ENCODE measurements at places on chromosomes 1 and 21.

- no peak for DNase-seq
Observed at GRCh38 chr1:158011714-158012113, 18.3 kb downstream of the KIRREL1 start.

DNA sequence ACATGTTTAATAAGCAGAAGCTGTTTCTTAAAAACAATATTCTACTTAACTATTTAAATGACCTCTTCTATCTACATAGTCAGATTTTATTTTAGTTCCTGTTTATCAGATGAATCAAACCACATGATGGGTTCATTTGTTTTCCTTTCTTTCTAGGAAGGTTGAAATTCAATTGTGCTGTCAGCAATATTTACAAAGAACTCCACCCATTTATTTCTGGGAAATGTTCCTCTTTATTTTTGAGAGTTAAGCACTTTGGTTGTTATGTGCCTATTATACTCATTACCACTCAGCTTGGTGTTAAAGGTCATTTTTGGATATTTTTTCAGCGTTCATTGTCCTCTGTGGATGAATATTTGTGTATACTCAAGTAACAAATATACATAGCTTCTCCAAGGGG, 84.9 kb downstream of the C4BPA start:
- DNase-seq = no peak

DNA sequence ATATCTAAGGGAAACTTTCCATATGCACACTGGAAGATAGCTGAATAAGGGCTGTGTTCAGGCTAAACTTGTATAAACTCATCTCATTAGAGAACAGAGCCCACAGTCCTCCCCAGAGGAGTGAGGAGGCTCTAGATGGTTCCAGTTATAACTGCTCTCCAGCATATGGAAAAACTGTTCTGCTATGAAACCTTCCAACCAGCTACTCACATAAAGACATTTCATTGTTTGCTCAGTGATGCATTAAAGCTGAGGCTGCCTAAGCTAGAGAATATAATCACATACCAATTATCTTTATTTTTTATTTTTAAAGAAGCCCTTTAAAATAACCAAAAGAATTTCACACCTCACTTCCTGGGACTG, 13.3 kb downstream of the AHCYL1 start:
- no peak for DNase-seq

- no peak for DNase-seq
Observed at GRCh38 chr1:33241866-33242265, 14.4 kb upstream of the ZNF362 start.

DNA sequence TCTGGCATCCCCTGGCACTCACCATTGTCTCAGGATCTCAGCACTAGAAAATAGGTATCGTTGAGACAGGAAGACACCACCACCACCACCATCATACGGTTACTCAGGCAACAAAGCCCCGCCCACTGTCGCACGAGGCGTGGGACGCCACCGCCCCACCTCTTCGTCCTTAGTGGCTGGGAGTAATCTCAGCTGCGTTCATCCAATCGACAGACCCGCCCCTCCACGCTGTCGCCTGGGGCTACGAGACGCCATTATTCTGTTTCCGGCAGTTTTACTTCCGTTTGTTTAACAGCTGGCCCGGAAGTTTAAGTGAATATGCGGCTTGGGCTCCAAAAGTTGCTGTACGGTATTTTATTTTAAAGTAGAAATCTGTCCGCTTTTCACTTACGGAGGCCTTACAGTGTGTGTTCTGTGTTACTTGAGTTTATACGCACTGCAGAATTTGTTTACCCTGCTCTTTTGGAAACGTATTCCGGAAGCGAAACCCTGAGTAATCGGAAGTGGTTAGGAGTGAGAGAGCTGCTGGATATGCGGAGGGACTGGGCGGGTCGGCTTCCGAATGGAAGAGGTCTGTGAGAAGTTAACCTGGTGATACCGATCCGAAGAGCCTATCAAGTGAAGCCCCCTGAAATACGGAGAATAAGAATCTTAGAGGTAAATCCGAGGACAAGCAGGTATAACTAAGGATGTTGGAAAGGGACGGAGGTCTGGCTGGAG, at the start of the genes BLZF1 and NME7:
TSS of gene BLZF1 (plus strand) at position 510 of the 720 bp plus-strand sequence. CDS start 1,328 bp downstream, outside the sequence.
TSS of gene NME7 (minus strand) at position 112 of the 720 bp plus-strand sequence. CDS start at position 25, 87 bp downstream.
- peak; percentile 19 for DNase-seq

DNA sequence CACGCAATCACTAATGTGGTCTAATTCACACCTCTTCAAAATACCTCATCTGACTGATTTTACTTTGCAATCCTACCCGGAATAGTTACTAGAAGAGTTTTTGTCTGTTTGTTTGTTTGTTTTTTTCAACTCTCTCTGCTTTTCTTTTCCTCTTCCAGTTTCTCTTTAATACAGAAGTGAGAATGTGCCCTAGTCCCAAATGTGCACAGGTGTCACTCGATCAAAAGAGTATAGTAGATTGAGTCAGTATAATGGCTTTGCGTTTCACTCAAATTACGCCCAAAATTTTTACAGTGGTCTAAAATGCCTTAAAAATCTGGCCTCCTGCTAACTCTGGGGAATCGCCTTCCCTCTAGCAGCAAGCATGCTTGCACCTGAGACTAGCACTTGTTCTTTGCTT, 1536.8 kb downstream of the KCNT2 start:
- DNase-seq = no peak

GRCh38 chr1:27873671-27874384, 1.5 kb downstream of the THEMIS2 start:
- DNase-seq = no peak

GRCh38 chr21:28427394-28428022, 565.2 kb downstream of the LTN1 start:
- DNase-seq = no peak

DNA sequence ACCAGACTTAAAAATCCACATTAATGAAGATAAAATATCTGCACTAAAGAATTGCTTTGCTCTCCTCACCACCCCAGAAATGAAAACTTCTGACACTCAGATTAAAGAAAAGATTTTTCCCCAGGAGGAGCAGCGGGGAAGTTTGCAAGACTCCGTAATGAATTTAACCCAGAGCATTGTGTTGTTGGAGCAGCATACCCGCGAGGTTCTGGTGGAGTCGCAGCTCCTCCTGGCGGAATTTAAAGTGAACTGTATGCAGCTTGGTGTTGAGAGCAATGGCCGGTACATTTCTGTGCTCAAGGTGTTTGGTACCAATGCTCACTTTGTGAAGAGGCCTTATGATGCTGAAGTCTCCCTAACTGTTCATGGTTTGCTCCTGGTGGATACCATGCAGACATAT, 46.4 kb downstream of the VPS13D start:
- DNase-seq = peak; percentile 17

DNA sequence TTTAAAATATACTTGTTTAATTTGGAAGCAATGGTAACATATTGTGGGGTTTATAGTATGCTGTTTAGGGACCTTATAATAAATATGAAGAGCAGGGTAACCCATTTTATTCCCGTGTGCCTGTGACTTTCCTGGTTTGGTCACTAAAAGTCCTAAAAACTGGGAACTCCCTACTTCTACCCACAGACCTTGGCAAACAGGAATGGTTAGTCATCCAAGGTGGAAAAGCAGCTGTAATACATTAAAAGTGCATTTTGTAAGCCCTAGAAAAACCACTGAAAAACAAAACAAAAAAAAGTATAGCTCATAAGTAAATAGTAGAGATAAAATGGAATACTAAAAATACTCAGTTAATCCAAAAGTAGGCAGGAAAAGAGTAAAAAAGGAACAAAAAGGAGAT, 538.9 kb downstream of the LMO4 start:
- no peak for DNase-seq

DNA sequence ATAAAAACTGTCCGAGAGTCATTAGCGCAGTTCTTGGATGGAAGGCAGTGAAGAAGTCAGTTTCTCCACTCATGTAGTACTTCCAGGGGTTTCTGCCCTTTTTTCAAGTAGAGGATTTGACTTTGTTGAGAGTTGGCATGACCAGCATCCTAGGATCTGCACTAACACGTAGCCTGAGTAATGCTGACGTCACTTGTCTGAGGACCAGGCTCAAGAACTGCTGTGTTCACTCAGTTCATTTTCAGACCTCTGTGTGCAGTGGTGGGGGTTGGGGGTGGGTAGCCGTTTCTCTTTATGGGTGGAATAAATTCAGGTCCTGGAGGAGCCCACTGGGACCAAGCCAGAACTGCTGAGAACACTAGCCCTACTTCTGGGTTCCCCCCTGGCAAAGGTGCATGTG, 53.3 kb downstream of the MRPS6 start:
- no peak for DNase-seq

GRCh38 chr21:38416791-38417190, 81.5 kb downstream of the ERG start:
- no peak for DNase-seq

DNA sequence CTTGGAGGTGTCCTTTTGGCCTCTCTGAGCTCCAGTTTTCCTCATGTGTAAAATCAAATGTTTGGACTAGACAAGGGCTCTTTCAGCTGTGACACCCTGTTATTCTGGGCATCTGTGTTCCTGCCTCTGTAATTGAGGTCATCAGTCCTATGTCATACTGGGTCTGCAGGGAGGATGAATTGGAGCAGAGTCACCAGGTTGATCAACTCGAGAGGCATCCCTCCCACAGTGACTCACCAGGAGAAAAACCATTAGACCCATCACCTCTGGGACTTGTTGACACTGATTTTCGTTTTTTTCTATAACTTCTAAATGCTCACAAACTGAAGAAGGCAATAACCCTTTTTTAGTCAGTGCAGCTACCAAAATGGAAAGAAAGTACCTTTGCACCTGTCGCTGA, 82.2 kb downstream of the ST6GALNAC5 start:
- no peak for DNase-seq

DNA sequence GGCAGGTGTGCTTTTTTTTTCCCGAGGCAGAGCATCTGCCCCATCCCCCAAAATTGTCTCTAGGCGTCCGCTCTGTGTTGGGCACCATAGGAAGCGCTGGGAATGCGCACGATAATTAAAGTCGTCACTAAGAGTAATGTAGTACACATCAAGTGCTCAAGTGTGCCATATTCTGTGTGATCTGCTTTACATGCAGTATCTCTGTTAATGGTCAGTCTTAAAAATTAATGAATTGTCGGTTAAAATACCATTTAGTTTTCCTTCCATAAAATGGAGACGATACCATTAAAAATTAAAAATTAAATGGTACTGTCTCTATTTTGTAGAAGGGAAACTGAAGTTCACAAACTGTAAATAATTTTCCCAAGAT, 544 bp upstream of the CCT8 start:
- no peak for DNase-seq

DNA sequence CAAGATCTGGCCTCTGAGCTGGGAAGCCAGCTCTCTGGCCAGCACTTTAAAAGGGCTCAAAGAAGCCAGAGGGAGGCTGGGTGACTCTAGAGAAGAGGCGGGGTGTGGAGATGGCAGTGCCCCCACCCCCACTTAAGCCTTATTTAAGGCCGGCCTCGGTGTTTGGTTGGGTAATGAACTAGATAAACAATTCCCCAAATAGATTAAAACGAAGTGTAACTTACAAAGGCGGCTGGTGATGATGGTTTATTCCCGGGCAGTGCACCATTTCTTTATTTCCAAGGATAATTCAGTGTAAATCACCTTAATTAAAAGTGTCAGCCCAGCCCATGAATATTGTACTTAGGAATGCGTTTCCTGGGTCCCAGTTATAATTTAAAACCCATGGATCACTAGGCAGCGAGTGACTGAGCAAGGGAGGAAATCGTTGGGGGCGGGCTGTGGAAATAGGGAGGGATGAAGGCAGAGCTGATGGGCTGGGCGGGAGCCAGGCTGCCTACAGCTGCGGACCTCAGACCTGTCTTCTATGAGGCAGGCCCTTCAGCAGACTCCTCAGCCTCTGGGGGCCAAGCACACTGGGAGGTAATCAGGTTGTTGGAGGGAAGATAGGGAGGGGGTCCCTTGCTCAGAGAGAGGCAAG, 54.9 kb downstream of the TMEM53 start:
- no peak for DNase-seq

GRCh38 chr1:224183591-224184312, 712 bp downstream of the DEGS1 start:
- peak; percentile 48 for DNase-seq

DNA sequence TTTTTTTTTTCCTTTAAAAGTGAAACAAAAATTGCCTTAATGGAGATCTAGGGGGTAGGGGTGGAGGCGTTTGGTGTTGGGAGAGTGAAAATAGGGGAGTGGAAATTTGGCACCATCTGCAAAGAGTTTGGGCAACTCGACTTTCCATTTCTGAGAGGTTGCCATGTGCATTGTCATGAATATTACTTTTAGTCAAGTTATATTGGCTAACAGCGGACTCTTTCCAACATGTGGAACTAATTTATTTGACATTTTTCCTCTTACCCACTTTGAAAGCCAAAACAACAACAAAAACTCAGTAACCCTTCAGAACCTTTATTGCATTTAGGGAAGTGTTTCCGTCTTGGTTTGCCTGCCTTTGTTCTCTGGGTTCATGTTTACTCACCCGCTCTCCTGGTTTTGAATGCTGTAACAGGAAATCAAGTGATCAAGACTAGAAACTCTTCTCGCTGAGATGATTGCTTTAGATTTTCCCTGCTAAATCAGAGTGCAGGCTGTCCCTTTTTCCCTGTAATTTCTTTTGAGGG, 70.4 kb downstream of the CACHD1 start:
- DNase-seq = no peak

DNA sequence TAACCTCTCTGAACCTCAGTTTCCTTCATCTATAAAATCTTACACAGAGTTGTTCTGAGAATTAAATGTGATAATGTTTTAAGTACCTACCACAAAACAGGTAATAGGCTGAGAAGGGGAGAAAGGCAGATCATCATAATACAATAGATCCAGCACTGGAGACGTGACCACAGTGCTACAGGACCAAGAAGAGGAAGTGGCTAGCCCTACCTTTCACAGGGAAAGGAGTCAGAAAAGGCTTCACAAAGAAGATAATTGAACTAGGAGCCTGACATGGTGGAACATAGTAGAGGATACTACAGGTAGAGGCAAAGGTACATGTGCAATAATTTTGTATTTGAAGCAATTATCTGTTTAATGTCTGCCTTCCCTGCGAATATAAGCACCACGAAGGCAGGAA, 45.1 kb downstream of the ERI3 start:
- no peak for DNase-seq

GRCh38 chr1:224513383-224513782, 78.8 kb upstream of the WDR26 start:
- no peak for DNase-seq

DNA sequence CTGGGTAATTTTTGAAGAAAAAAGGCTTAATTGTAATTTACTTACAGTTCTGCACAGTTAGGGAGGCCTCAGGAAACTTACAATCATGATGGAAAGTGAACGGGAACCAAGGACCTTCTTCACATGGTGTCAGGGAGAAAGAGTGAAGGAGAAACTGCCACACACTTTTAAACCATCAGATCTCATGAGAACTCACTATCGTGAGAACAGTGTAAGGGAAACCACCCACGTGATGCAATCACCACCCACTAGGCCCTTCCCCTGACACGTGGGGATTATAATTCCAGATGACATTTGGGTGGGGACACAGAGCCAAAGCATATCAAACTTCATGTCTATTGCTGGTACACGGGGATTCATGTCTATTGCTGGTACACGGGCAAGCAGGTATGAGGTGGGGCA, 5.3 kb upstream of the SFT2D2 start:
- no peak for DNase-seq

- DNase-seq = no peak
Observed at GRCh38 chr21:17501107-17502006, 11.5 kb upstream of the CXADR start.

All from 8988T (cell line).